ENCODE measurements at places on chromosomes 5 and 9. TPM values are rescaled to one million over a fixed set of nuclear protein-coding genes. Genes with fewer than 3 reads are reported as not detected.

SPATA31A3 gene
- total RNA-seq = not detected

KLHL9 gene
- total RNA-seq = 25.3 TPM

NUDT2 gene
- total RNA-seq = 48.1 TPM

SYK gene
- total RNA-seq = not detected

SLC2A8 gene
- total RNA-seq = 14.4 TPM

TAF11L10 gene
- total RNA-seq = not detected

TOR4A gene
- 41.4 TPM for total RNA-seq

LECT2 gene
- not detected for total RNA-seq

MEF2C gene
- 48.6 TPM for total RNA-seq

BHMT2 gene
- 1.6 TPM for total RNA-seq

GFI1B gene
- total RNA-seq = not detected

GARIN3 gene
- total RNA-seq = not detected

DND1 gene
- total RNA-seq = 0.10 TPM

DMRT3 gene
- not detected for total RNA-seq

ORM2 gene
- not detected for total RNA-seq

ACOT12 gene
- total RNA-seq = not detected

ACSL6 gene
- total RNA-seq = not detected

PCDHGC3 gene
- 18.0 TPM for total RNA-seq

TNC gene
- 7.2 TPM for total RNA-seq

RASGRF2 gene
- total RNA-seq = 38.2 TPM

PCDHB6 gene
- total RNA-seq = not detected

ERGIC1 gene
- total RNA-seq = 127 TPM

CDH9 gene
- total RNA-seq = not detected

KIF4B gene
- total RNA-seq = under 0.01 TPM

MAMDC4 gene
- total RNA-seq = 1.9 TPM

DMGDH gene
- 0.15 TPM for total RNA-seq

GOLM1 gene
- total RNA-seq = 61.2 TPM

SLC6A19 gene
- not detected for total RNA-seq

CDH18 gene
- not detected for total RNA-seq
